ENCODE measurements at places on chromosomes 2 and 18.
A peak's percentile ranks its signal among the peaks of the same experiment; 100 is the strongest.

- DNase-seq: no peak
Observed at GRCh38 chr2:189515264-189515663, 65.3 kb downstream of the SLC40A1 start.

DNA sequence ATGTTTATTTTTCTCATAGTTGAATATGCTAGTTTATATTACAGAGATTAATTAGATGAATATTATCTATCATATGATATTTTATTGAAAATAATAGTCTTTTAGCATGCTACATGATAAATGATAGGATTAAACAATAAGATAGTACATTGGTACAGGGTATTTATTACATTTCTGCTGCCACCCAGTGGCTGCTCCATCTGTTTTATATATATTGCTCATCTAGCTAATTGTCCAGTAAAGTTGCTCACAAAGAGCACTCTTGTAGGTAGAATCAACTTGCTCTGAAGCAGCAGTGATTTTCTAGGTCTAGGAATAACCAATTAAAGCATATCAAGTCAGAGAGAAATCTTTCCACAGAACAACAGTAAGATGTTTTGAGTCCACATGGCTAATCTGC lies 183.3 kb downstream of the ASXL3 start:
- DNase-seq: no peak

GRCh38 chr2:143608063-143608423 lies 478.8 kb downstream of the ARHGAP15 start:
- DNase-seq: no peak

DNA sequence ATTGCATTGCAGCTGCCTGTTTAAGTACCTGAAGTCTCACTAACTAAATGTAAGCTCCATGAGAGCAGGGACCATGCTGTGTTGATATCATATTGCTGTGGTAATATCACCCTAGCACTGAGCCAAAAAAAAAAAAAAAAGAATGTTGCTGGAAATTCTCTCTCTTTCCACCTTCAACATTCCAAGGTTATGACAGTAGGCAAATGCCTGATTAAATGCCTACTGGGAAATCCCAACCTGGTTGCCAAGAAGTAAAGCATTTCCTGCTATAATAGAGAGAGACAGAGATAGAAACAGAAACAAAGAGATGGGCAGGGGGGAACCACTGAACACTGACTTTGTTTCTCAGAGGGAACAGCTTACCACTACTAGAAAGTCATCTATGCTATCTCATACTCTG lies 1604.2 kb downstream of the LRP1B start:
- DNase-seq: peak; percentile 42

DNA sequence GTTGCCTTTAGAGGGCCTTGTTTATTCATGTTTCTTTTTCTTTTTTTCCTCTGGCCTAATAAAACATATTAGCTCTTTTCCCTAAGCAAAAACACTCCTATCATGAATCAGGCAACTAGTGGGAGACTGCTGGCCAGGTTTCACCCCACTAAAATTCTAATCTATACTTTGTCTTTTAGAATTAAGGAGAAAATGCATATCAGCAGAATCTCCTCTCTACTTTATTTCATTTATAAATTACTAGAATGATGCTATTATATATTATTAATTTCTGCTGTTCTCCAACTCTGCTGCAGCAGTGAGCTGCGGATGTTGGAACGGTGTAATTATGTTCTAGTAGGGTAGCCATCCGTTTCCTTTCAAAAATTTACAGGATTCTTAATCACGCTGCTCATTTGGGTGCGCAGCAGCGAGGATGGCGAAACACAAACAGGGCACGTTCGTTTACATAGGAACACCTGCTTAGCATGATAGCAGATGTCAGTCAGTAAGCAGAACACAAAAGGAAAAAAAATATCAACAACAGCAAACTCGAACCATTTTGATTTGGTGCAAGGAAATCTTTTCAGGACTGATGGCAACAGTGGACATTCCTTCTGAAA lies 30.5 kb downstream of the ZEB2 start:
- no peak for DNase-seq

GRCh38 chr2:236512902-236513435 lies 56.7 kb upstream of the ACKR3 start:
- peak; percentile 23 for DNase-seq

DNA sequence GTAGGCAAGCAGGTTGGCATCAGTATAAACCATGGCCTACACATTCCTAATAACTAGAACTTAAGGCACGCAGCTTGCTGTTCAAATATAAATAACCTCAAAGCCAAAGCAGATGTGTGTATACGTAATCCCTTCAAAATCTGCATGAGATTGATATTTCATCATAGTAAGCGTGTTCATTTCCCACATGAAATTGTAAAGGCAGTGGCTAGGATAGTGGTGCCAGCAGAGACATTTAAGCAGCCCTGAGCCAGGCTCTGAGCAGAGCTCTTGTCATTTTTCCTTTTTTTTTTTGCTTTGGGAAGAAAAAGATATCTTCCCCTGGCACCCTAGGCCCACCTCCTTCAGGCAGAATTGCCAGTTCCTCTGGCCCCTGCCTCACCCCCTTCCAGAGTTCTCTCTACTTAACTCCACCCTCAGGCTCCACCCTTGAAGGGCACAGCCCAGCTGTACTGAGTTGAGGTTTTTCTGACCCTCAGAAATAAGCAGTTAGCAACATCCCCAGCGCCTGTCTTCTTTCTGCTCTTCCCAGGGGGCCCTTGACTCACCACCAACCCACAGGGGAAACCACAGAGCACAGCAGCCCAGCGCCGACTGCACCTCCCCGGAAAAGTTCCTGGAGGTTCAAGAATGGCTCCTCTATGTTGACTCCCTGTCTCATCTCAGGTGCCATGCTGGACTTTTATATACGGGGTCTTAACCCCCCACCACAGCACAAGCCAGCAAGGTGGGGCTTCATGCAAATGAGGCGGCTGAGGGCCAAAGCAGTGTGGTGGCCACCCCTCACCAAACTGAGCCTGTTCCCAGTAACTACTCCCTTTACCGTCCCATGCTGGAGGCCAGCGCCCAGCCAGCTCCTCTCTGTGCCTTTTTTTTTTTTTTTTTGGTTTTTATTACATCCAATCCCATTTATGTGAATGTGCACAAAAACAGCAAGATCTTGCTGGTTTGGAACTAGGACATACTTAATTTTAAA lies 84.7 kb downstream of the EHD3 start:
- DNase-seq: no peak

- no peak for DNase-seq
Observed at GRCh38 chr2:236688563-236689392, 119.2 kb downstream of the ACKR3 start.

GRCh38 chr2:12051831-12052230 lies 305.4 kb downstream of the LPIN1 start:
- DNase-seq: no peak

- DNase-seq: no peak
Observed at GRCh38 chr2:60531701-60532133, 21.7 kb downstream of the BCL11A start.

GRCh38 chr2:110978756-110979470 lies 141.8 kb upstream of the BCL2L11 start:
- no peak for DNase-seq

- DNase-seq: peak; percentile 29
Observed at GRCh38 chr2:14634489-14635390, 2.2 kb downstream of the LRATD1 start.

DNA sequence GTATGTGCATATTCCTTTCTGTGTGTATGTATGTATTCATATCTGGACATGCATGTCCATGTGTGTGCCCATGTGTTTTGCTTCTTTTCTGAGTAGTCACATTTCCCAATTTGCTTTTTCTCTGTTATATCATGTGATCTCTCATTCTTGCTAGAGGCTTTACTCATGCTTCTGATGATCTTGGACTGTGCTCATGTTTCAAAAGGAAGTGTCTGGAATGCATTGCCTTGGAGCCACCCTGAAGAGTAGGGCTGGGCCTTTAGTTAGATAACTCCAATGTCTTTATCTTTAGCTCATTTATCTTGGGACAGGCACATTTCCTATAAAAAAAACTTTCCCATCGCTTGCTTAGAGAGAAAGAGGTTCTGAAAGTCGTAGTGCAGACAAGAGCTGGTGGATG lies 859.2 kb downstream of the CNTNAP5 start:
- DNase-seq: no peak

GRCh38 chr2:239756031-239756789 lies 268.9 kb downstream of the NDUFA10 start:
- no peak for DNase-seq

GRCh38 chr2:95359501-95359930 lies 43.0 kb upstream of the FAHD2A start:
- no peak for DNase-seq

- DNase-seq: peak; percentile 78
Observed at GRCh38 chr2:73779467-73780236, at the start of gene DUSP11. Gene DUSP11, minus strand, starts transcription at chr2:73780103. Its CDS starts 129 bp downstream, at chr2:73779974.

GRCh38 chr2:230085201-230085600 lies 16.5 kb upstream of the SLC16A14 start:
- no peak for DNase-seq

GRCh38 chr18:52888014-52888413 lies 548.0 kb downstream of the DCC start:
- no peak for DNase-seq

DNA sequence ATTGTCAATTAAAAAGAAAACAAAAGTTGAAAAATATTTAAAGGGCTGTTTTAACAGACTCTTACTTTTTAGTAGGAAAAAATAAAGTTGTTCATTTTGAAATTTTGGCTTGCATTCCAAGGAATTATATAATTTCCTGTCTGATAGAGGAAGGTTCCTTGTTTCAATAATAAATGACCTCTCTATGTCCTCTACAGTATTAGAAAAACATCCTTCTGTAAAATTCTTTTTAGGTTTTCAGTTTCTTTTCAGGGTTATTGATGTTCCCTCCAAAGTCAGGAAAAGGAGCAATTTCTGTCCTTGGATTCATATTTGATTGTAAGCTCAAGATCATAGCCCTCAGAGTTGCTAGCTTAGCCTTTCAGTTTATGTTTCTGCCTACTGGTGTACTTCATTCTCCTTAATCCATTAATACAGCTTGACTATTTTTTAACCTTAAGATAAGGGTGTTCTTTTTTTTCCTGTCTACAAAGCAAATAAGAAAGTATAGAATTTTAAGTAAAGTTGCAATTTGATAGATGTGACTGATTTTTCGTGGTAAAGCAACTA lies 125.2 kb upstream of the COL3A1 start:
- no peak for DNase-seq

DNA sequence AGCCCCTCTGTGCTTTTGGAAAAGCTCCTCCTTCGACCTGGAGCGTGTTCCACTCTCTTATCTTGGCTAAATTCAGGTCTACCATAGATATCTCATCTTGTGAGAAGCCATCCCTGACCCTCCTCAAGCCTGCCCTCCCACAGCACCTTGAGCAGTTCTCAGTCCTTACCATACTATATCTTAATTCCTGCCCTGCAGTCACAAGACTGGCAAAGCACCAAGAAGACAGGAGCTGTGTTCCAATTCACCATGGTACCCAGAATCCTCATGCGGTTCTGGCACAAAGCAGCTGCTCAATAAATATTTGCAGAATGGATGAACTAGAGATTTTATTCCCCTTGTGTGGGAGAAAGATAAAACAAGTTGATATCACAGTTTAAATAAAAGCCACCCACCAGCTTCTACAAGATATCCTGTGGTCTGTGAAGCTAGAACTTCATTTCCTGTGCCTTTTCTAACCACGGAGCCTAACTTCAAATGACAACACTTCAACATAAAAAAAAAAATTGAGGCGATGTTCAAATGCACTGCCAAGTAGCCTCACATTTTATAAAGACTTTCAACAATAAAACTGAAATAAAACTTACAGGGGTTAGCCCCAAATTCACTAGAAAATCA lies 19.5 kb downstream of the MARCHF4 start:
- DNase-seq: no peak

DNA sequence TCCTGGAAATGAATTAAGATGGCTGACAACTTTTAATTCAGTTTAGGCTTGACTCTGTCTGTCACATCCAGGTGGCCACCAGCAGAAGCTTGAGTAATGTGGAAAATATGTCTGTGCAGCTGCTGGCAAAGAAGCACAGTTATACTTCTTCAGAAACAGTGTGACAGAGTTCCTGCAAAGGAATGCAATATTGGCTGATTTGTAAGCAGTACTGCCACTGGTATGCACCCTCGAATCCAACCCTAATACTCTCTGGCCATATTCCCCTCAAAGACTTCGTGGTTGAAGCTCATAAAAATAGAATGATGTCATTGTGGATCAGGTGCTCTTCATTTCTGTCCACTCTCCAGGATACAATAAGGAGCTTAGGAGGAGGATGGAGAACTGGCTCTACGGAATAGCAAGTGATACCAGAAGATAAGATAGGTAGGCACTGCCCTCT lies 86.2 kb downstream of the METTL8 start:
- DNase-seq: peak; percentile 74

GRCh38 chr2:212539072-212539880 lies 674 bp upstream of the ERBB4 start:
- DNase-seq: no peak

DNA sequence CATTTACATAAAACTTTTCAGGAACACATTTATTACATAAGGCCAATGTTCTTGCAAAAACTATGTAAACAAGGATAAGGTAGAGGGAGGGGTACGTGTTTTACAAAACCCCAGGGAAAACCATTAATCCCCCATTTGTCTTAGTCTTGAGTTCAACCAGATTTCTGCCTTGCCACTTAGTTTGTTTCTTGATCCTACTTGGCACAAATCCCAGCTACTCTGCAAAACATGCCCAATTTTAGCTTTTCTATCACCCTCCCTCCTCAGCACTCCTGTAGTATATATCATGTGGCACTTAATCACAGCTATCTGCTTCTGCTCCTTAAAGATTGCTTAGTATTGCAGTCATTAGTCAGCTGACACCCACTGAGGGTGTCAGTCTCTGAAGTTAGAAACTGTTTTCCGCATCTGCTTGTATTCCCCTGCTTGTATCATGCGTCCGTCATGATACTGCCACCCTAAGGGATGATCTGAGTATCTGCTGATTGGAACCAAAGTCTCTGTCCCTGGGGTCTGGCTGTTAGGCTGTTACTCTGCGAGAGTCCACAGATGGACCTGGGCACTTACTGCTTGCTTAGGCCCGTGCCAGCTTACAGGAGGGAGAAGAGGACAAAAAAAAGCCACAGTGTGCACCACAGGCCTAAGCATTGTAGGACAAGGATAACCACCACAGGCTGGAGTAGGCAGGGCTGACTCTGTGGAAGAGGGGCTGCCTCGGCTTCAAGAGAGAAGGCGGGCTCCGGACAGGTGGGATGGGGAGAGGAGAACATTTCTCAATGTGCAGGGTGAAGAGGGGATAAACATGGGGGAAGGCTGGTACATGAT lies 82.2 kb downstream of the EPAS1 start:
- no peak for DNase-seq

DNA sequence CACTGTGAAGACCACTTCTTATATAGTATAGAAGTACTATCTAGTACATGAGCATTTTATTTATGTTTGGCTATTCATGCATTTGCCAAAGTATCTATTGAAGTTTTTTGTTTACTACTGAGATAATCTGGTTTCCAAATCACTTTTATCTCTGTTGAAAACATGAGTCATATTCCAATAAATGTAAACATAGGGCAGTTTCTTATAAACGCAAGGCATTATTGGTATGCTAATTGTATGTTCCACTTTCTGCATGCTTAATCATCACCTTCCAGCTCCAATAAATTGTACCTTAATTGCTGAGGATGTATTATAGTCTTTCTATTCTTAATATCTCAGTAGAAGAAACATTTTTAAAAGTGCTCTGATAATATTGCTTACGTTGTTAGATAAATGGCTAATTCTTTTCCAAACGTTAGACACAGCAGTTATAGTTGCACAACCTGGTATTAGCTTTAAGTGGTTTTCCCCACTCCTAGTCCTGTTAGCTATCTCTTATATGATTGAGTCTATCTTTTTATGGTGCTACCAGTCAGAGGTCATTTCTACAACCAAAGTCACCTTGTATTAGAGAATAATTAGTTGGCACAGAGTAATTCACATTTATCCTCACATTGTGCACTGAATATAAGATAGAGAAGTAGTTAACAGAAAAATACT lies 17.2 kb downstream of the ITGA4 start:
- DNase-seq: no peak

All from HS-5 (cell line).